ENCODE measurements at places on chromosomes 6 and 20.

- DNase-seq = peak; percentile 50
These were observed 31.6 kb upstream of the LY86 start for GRCh38 chr6:6556738-6557503.

GRCh38 chr6:12903246-12903645 is 186.7 kb downstream of the PHACTR1 start:
- DNase-seq = no peak

DNA sequence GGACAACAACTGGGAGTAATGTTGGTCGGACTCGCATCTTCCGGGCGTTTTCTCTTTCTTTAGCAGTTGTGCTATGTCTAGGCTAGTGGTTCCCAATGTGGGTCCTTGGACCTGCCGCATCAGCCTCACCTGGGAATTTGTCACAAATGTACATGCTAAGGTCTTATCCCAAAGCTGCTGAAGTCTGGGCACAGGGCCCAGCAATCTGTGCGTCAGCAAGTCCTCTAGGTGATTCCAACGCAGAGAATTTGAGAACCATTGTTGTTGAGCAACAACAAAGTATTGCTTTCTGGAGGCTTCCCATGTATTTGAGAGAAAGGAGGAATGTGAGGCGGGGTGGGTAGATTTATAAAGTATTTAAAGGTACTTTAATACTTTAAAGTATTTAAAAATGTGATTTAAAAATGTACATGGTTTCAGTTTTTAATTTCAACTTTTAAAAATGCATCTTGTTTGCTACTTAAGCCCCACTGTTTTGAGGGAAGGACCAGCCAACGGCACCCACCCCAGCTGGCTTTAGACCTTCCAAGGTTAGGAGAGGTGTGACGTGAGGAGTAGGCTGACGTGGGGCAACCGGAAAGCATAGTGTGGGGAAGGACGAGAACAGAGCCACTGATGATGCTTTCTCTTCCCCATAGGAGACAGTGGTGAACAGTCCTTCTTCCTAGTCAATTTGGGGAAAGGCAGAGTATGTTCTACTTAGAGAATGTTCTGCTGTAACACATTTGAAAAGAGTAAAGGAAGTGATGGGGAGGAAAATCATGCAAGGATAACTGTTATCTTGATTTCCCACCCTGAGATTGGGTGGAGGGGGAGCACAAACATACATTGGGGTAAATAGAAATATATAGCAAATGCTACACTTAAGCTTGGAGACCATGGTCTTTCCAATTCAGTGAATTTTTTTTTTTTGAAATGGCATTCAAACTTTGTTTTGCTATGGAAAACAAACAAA is 4.3 kb downstream of the UST start:
- peak; percentile 47 for DNase-seq

DNA sequence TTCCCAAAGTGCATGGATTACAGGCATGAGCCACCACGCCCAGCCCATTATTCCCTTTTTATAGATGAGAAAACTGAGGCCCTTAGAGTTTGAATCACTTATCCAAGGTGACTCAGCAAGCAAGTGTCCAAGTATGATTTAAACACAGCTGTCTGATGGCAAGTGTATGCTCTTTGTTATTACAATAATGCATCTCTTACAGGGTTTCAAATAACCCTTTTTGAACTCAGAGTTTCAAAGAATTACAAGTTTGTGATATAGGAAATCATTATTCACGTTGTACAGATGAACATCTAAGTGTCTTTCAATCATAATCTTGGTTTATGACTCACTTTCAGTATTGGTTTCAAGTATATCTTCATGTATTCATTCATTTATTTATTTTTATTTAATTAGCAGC is 63.0 kb downstream of the CD83 start:
- DNase-seq = no peak

DNA sequence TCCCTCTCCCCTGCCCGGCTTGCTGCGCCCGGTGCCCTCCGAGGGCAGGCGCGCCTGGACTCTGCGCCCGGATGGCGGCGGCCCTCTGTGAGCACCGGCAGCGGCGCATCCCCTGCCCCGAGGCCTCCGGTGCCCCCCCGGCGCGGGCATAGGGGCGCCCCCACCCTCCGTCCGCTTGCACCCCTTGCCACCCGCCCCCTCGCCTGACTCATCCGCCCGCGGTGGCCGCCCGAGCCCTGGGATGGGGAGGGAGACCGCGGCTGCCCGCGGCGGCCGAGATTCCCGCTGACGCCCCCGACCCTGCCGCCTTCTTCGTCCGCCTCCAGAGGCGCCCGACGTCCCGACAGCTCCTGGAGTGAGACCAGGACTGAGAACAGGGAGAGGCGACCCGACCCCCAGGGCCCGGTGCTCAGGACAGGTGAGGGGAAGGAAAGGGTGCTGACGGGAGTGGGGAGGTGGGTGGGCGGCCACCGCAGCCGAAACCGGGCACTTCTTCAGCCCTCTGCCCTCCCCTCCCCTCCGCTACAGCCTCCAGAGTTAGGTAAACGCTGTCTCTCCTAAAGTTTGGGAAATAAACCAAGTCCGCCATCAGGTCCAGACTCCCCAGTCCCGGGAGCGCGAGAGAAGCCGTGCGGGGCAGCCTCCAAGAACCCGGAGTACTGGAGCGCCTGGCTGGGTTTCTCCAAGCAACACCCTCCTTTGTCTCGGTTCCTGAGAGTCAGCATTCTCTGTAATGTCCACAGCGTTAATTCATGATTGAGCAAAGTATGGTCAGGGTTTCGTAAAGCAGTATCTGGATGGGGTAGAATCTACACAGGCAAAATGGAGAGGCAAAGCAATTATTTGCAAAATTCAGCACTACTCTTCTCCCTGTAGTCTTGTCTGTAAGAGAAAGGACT is 539 bp downstream of the TMEM200A start:
- DNase-seq = peak; percentile 66

GRCh38 chr6:92791403-92791802 is 628.0 kb downstream of the EPHA7 start:
- DNase-seq = no peak

- no peak for DNase-seq
These were observed 298.6 kb downstream of the C6orf118 start for GRCh38 chr6:165010556-165011535.

DNA sequence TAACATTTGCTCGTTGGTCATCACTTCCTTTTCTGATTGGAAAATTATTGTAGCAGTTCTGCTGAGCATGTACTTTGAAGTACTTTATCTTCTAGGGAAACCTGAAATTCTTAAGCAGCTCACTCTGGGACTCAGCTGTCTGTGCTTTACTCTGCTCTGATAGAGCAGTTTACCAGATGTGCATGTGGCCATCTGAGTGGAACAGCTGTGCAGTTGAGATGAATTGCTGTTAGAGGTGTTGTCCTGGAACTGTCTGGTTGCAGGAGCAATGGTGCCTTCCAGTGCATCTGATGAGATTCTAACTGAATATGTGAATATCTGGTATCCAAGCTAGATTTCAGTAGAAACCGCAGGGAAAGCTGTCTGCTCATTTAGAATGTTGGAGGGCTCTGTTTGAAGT is 27.2 kb downstream of the PANK2 start:
- no peak for DNase-seq

GRCh38 chr6:10014557-10014956 is 400.3 kb downstream of the TFAP2A start:
- DNase-seq = no peak

- DNase-seq = no peak
These were observed 6.9 kb downstream of the MLIP start for GRCh38 chr6:54118117-54118516.

DNA sequence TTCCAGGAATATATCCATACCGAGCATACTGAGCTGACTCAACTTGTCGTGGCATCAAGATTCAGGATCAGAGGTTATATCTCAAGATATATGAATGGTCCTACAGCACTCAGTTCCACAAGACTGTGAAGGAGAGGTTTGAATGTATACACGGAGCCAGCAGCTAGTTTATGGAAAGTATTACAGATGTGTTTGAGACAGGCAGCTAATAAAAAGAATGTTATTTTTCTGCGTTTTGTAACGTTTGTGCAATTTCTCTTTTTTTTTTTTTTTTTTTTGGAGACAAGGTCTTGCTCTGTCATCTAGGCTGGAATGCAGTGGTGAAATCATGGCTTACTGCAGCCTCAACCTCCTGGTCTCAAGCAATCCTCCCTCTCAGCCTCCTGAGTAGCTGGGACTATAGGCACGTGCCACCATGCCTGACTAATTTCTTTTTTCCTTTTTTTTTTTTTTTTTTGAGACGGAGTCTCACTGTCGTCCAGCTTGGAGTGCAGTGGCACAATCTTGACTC is 3.4 kb upstream of the FAM110A start:
- DNase-seq = no peak

DNA sequence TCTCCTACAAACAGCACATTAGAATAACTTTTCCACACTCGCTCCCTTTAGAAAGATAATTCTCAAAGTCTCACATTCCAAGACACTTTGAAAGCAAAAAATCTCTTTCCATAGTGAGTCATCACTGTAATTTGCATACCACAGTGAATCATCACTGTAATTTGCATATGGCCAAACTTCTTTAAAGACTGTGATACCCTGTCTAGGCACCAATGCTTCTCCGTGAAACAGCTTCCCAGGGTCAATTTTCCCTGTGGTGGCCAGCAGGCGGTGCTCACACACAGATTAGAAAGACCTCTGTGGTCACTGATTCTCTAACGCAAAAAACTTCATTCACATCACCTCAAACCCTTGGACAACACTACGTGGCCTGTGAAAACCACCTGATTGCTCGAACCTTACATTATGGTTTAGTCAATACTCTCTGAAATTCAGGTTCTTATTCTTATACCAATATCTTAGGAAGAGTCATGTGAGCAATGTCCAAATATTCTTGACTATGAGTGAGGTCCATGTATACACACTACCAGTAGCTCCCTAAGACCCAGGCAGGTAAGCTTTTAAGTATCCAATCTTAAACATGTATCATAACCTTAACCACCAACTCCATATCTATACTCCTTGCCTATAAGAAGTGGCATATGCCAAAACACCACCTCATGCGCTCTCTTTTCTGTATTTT is 78.5 kb upstream of the PHACTR1 start:
- peak; percentile 43 for DNase-seq

- DNase-seq = no peak
These were observed 40.0 kb upstream of the GCNT2 start for GRCh38 chr6:10481101-10481500.

DNA sequence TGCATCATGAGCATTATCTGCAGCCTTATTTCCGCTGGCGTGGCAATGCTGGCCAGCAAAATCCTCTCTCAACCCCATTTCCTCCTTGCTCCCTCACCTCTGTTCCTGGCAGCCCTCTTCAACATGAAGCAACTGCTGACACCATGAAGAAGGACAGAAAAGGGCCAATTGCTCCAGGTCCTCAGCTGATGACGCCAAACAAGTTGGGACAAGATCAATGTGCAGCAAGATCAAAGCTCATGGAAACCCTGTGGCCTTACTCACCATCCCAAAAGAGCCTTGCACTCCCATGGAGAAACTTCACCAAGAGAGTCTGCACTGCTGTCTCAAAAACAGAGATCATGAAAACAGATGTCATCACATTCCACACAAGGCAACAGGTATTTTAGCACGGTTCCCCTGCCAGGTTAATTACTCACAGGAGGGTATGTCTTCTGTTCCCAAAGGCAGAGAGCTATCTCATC is 7.4 kb downstream of the GFOD1 start:
- DNase-seq = no peak

DNA sequence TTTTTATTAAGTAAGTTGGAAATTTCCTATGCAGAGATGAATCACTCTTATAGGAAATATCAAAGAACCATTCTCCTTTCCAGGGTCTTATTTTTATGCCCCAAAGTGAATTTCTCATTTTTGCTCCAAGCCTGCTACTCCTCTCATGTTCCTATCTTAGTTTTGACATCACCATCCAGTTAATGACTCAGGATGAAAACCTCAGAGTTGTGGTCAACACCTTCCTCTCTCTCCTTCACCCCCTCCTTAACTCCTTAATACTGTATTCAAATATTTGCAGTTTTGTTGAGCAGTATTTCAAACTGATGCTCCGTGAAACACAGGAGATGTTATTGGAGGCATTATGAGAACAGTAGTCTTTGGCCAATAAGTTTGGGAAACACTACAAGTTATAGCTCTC is 64.1 kb downstream of the NRN1 start:
- DNase-seq = no peak

- peak; percentile 59 for DNase-seq
These were observed 630 bp downstream of the PPP1R3G start for GRCh38 chr6:5085648-5086293.

DNA sequence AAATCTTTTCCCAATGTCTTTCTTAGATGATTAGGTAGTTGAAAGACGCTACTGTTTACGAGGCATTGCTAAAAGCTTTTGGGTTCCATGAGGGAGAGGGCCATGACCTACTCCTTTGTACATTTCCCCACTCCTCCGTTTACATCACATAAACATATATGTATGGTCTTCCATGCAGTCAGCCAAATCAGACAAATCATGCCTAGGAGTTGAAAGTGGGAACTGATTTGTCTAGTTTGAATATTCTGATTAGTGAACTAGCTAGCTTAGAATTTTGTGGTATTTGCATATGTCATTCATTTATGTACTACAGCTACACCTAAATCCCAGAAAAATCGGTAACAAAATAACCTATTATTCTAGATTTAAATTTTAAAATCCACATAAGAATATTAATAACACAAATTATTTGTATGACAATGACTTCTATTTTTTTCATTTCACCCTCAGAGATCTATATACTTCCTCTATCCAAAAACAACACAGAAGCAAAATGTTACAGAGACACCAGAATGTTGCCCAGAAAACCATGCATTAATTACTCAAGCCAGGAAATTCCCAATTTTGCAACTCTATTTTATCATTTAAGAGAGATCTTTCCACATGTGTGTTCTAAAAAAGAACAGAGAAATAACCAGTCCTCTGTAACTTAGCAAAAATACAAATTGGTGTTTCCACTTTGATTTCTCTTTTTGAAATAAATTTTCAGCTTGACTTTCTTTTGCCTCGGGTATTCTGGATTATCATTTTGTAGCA is 231.9 kb downstream of the LAMA2 start:
- no peak for DNase-seq

DNA sequence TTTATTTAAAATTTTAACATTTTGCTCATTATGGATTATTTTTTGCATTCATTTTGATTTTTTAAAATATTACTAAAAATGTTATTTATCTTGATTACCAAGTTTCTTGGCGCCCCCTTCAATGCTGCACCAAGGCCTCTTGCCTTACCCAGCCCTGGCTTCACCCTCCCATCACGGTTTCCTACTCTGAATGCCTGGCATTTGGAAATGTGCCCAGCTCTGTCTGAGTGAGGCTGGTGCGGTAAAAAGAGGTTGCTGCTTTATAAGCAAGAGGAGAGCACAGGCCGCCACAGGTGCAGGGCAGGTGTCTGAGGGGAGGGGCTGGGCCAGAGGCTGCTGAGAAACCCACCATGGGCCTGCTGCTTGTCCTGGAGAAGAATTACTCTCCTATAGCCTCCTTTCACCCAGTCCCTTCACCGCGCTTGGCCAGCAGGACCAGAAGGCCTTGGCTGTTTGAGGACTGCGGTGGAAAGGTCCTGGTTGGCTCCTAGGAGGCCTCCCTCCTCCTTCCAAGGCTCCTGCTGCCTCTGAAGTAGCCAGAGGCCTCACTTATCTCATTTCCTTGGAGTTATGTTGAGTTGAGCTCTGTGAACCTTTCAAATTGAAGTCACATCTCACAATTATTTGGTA is 62.6 kb downstream of the BANF2 start:
- no peak for DNase-seq
